Muscle of leg (tissue), 16 donors: ENCODE measurements at places on chromosomes 1 and 21. TPM values are rescaled to one million over a fixed set of nuclear protein-coding genes. Genes with fewer than 3 reads are reported as not detected.

The MYOM3 gene
- total RNA-seq, result 302 TPM

The PRDX6 gene
- 370 TPM for total RNA-seq

The TSPEAR gene
- total RNA-seq, result 0.04 TPM

The WNT3A gene
- not detected for total RNA-seq
